ENCODE measurements at places on chromosomes 3 and 15. TPM values are rescaled to one million over a fixed set of nuclear protein-coding genes. Genes with fewer than 3 reads are reported as not detected.

Gene SLC2A2
- not detected for total RNA-seq

Gene IGSF10
- total RNA-seq: not detected

Gene CLSTN2
- total RNA-seq: not detected

Gene ADGRG7
- total RNA-seq: not detected

Gene ZNF662
- total RNA-seq: 0.21 TPM

Gene NOX5
- 0.21 TPM for total RNA-seq

Gene SCN11A
- total RNA-seq: 0.02 TPM

Gene ZNF385D
- not detected for total RNA-seq

Gene FGD5
- not detected for total RNA-seq

Gene ELL3
- total RNA-seq: 1.3 TPM

Gene SMCO1
- total RNA-seq: not detected

Gene CCR1
- total RNA-seq: 0.51 TPM

Gene C2CD4B
- 0.14 TPM for total RNA-seq

Gene SLC22A13
- total RNA-seq: 0.78 TPM

Gene ECE2
- total RNA-seq: not detected

Gene CCDC71
- 24.4 TPM for total RNA-seq

Gene TMEM207
- total RNA-seq: not detected

Gene PLS1
- total RNA-seq: 6.2 TPM

Gene CDHR4
- total RNA-seq: 0.16 TPM

Gene HHATL
- not detected for total RNA-seq

Gene RBP2
- total RNA-seq: not detected

Gene GCNT3
- not detected for total RNA-seq

Gene IQCF2
- not detected for total RNA-seq

Gene LDHAL6B
- not detected for total RNA-seq

Gene MUSTN1
- 1.9 TPM for total RNA-seq

Gene IGDCC3
- not detected for total RNA-seq

Gene MUC20
- total RNA-seq: 5.0 TPM

Gene WNT7A
- not detected for total RNA-seq

Gene PSTPIP1
- 169 TPM for total RNA-seq

Gene CASR
- total RNA-seq: not detected

Gene SAMMSON
- not detected for total RNA-seq

Gene TM6SF1
- 3.3 TPM for total RNA-seq

Gene COX17
- total RNA-seq: 61.2 TPM

Gene FANCD2OS
- total RNA-seq: not detected

Gene PPARG
- total RNA-seq: 40.1 TPM

Gene KIF23
- total RNA-seq: 46.8 TPM

Gene STAC
- not detected for total RNA-seq

Gene SPTBN5
- total RNA-seq: 0.90 TPM

Gene ARPP21
- total RNA-seq: not detected

Gene NANOGP8
- total RNA-seq: not detected

Gene TRPM1
- total RNA-seq: not detected

Gene SLC28A2
- total RNA-seq: not detected

Gene MITF
- 0.07 TPM for total RNA-seq

Gene TRIP4
- total RNA-seq: 17.9 TPM

Gene MST1R
- 1.2 TPM for total RNA-seq

Gene PLCB2
- 96.3 TPM for total RNA-seq

Gene POLQ
- total RNA-seq: 23.8 TPM

Measured in activated T-helper 2 cell treated with anti-CD3 and anti-CD28 coated beads, Interferon-gamma antibody, Interleukin-2, Interleukin-4, amounts not matched to agents 10 μg/mL and 5 μg/mL and 100 μg/mL, durations not matched to agents 14 hours and 24 hours and 36 hours (primary cell).